ENCODE measurements at places on chromosomes 6 and 20.
A peak's percentile ranks its signal among the peaks of the same experiment; 100 is the strongest.

GRCh38 chr6:157966589-157966977, 15.1 kb upstream of the SYNJ2 start:
- DNase-seq, result no peak

GRCh38 chr20:51014797-51015722, 7.8 kb downstream of the KCNG1 start:
- peak; percentile 67 for DNase-seq

GRCh38 chr6:108884211-108885059, 36.2 kb downstream of the ARMC2 start:
- DNase-seq, result no peak

- DNase-seq, result peak; percentile 9
Measured at GRCh38 chr20:35648836-35649235, 15.9 kb downstream of the CPNE1 start.

DNA sequence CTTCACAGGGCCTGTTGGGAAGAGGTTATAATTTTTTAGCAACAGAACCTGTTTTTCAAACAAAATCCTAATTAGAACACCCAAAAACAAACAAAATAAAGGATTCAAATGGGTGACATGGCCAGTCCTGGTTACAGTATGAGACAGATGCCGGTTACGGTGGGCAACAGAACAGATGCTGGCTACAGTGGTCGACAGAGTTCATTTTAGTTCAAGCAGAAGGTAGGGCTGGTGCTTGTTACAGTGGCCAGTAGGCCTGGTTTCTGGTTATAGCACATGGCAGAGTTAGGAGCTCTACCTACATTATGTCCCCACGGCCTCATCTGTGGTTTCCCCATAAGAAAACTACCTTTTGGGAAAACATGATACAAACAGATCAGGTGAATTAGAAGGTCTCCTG, 327.7 kb downstream of the LAMA2 start:
- no peak for DNase-seq

DNA sequence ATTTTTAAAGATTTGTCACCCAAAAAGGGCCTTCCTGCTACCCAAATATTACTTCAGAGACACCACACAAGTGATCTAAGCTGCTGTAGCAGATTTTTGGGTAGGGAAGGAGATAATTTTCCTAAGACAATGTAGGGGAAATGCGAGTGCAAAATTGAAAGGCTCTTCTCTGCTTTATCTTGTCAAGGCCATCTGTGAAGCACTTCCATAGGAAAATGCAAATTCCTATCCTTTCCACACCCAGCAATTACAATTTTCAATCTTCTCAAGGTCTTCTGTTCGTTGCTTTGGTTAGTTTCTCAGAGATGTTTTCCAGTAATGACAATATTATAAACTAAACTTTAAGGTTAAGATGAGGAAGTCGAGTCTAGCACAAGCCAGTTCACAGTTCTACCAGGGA, 53.4 kb downstream of the HDGFL1 start:
- DNase-seq, result no peak

GRCh38 chr6:145756170-145756662, 20.9 kb upstream of the EPM2A start:
- DNase-seq, result peak; percentile 93

- no peak for DNase-seq
Measured at GRCh38 chr6:161400671-161401070, 126.8 kb upstream of the AGPAT4 start.

DNA sequence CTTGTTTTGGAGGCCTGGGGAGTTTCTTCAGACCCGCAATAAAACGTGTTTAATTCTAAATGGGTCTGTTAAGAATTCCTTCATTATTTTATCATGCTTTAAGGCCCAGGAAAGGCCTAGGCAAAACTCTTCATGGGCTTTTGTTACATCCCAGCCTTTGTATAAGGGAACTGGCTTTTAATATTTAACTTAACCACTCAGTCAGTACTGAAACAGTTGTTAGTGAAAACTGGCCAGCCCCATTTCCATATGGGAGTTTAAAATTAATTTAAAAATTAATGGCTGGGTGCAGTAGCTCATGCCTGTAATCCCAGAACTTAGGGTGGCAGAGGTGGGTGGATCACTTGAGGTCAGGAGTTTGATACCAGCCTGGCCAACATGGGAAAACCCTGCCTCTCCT, 213.2 kb upstream of the FKBP1C start:
- no peak for DNase-seq

GRCh38 chr6:31651602-31652191, 764 bp downstream of the BAG6 start:
- peak; percentile 75 for DNase-seq

DNA sequence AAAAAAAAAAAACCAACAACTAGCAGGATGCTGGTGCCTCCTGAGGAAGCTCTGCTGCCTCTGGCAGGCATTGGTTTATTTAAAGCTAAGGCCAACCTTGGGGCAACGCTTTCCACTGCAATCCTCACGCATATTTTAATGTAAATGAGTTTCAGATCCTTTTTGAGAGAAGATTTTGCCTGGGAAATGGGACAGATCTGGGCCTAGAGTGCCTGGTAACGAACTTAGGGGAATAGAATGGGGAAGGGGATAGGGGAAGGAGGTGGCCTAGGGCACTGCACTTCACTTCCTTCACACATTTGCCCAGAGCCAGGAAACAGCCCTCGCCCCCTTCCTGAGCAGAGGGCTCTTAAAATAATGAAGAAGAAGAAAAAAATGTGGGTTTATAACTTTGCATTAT, 132.7 kb upstream of the TMEM170B start:
- DNase-seq, result no peak

DNA sequence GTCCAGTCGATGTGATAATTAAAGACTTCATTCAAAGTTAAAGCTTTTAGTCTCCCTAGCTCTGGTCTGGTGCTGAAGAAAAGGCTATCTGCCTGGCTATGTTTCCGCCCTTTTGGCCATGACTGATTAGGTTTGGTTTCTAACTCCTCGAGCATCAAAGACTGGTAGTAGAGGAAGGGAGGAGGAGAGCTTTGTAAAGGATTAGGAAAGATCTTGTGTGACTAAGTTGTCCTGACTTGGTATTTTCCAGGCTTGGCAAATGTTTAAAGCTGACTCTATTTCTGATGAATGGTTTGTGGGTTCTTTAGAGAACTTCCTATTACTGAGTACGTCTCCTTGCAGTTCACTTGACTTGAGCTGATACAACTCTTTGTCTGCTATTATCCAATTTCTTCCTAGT, 312.9 kb downstream of the GJA1 start:
- DNase-seq, result peak; percentile 45

DNA sequence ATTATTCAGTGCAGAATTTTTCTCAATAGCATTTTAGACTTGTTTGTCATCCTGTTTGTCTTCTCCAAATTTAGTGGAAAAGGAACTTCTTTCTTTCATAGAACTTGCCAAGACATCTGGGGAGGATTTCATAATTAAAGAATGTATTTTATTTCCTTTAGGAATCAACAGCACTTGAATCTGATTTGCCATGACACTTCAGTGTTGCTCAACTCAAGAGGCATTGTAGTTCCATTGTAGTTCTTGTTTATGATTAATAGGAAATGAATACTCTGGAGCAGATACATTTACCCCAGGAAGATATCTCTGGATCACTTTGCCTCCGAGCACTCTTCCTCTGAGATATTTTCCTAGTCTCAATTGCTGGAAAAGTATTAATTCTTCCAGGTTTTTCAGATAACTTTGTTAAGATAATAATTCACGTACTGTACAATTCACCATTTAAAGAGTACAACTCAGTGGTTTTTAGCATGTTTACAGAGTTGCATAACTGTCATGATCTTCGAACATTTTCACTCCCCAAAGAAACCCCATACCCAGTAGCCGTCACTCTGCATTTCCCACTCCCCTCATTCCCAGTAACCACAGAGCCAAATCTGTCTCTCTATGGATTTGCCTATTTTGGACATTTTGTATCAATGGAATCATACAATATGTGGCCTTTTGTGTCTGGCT, 29.7 kb downstream of the AKAP12 start:
- peak; percentile 63 for DNase-seq

DNA sequence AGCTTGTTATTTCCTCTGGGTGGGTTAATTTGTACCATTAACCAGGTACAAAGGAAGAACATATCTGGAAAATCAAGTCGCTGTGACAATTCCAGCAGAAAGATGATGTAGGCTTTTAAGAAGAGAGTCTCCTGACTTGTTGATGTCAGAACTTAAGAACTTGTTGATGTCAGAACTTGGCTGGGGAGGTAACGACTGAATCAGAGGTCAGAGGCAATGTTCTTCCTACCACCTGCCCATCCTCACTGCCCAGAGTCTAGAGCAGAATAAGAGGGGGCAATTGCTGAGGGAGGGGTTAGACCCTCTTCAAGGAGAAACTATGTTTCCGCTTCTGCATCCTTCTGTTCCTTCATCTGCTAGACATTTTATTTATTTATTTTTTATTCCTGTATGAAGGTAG, 18.9 kb downstream of the MLIP start:
- no peak for DNase-seq

DNA sequence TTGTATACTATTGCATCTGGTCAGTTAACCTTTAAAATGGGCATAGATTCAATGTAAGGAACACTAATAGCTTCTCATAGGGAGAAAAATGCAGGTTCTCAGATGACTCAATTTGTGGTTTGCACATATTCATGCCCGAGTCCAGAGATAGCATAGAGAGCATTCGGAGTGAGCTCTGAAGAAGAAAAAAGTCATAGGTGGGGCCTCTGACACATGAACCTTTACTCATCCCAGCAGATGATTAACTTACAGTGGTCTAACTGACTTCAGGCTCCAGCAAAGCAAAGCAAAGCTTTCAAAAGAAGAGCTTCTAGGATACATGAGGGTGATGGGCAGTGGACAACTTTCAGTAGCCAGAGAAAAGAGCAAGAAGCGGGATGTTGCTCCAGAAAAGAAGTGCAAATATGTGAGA, 55.3 kb upstream of the BTN3A2 start:
- peak; percentile 89 for DNase-seq

GRCh38 chr6:156507656-156508055, 269.5 kb upstream of the ARID1B start:
- no peak for DNase-seq

GRCh38 chr20:49641683-49642656, 71.7 kb downstream of the B4GALT5 start:
- DNase-seq, result no peak

DNA sequence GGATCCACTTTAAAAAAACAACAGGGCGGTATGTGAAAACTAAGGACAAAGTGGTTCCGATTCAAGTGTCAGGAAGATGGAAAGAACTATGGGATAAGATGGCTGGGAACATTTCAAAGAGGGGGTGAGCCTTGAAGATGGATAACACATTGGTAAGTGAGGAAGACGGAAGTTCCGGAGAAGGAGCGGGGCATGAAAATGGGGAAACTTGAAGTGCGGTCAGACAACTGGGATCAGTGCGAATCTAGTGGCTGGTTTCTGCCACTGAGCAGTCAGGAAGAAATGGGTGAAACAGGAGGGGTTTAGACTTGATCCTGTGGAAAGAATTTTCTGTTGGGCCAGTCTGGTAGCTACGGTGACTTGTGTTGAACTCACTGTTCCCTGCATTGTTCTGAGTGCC, 1.2 kb downstream of the NAA20 start:
- no peak for DNase-seq

DNA sequence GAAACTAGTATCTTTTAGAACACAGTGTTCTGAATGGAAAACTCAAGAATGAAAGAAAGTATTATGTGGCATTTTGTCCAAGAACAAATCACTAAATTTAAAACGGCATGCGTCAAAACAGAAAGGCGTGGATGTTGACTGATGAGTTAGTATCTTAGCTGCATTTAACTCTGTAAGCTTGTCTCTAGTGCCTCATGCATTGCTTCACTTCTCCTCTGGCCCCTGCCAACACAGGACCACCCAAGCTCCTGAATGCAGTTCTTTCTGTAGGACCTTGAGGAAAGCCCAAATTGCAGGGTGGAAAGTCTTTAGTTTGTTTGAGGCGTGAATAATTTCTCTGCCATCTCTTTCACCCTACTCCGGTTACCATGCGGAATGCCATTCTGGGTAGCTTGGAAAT, 632.2 kb downstream of the COL12A1 start:
- no peak for DNase-seq

DNA sequence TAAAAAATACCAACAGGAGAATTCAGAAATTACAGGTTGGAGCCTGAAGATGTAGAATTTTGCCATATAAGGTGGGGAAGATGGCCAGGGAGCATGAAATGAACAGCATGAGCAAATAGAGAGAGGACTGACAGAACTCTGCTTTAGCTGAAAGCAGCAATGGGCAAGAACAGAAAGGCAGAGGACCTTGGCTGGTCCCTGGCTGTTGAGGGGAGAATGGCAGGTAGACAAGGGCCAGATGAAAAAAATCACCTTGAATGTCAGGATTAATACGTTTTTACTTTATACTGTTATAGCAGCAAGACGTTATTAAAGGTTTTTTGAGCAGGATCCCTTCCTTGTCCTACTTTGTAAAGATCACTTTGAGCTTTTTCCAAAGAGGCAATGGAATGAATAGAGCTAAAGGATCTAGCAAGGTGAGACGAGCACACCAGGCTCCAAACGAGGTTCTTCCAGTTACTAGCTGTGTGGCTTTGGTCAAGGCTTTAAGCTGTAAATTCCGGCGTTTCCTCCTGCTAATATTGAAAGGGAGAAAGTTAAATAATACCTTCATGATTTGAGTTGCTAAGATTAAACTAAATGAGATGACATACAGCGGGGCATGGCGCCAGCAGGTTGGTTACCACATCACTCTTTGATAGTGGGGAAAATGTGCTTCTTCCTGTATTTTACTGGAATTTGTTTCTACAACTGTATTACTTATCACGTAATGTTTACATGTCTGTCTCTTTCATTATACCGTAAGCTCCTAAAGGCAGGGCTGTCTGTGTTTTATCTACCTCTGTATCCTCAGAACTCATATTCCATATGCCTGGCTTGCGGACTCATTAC, 776 bp downstream of the PPIL1 start:
- DNase-seq, result no peak

DNA sequence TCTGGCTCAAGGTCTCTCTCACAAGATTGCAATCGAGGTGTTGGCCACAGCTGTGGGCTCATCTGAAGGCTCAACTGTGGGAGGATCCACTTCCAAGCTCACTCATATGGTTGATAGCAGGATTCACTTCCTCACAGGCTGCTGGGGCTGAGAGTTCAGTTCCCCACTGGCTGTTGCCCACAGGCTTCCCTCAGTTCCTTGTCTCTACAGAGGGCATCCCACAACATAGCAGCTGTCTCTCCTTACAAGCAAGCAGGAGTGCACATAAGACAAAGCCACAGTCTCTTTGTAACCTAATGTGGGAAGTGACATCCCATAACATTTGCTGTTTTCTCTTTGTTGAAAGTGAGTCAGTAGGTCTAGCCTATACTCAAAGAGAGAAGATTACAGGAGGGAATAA, 14.0 kb downstream of the SPATS1 start:
- DNase-seq, result peak; percentile 26

- DNase-seq, result no peak
Measured at GRCh38 chr6:160260367-160260766, 1.7 kb upstream of the SLC22A2 start.

DNA sequence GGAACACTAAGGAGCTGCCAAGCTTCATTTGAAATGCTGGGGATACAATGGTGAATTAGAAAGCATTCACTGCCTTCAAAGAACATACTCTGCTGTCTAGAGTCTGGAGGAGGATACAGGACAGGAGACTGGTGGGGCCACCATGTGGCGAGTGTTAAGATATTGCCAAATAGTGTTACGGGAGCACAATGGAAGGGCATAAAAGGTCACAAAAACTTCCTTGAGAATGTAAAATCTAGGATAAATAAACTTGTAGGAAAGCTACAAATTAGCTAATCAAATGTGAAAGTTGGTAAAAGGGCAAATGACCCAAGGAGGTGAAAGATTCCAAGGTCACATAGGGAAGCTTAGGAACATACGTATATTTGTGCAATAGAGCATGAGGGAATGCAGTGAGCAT, 271.7 kb downstream of the RFPL4B start:
- DNase-seq, result peak; percentile 51

All from LHCN-M2 (cell line).